Activated T-helper 1 cell treated with anti-CD3 and anti-CD28 coated beads, Interleukin-2, amount 50 U/mL, for 16 hours (primary cell): ENCODE measurements at places on chromosomes 1 and 21.

- no peak for DNase-seq
These were observed 20.7 kb downstream of the IL10RB start for GRCh38 chr21:33286600-33287456.

- DNase-seq: no peak
These were observed 7.0 kb upstream of the LPAR3 start for GRCh38 chr1:84899969-84900368.

DNA sequence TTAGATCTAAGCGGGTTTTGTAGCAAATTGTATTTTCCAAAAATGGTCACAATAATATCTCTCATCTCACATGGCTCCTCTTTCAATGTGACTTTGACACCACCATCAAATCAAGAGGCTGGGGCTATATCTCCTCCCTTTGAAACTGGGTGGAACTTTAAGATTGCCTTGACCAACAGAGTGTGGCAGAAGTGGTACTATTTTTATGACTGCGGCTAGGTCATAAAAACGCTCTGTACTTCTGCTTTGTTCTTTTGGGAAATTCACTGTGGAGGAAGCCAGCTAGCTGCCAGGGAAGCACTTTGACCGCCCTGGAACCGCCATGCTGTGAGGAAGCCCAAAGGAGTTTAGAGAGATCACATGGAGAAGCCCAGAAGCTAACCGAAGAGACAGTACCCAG, 50.7 kb upstream of the ACOT11 start:
- DNase-seq: no peak

GRCh38 chr1:167805041-167805556, 83.3 kb downstream of the MPZL1 start:
- no peak for DNase-seq

GRCh38 chr1:245853291-245853690, 653.8 kb downstream of the SMYD3 start:
- no peak for DNase-seq

- DNase-seq: no peak
These were observed 1.4 kb upstream of the GSTM4 start for GRCh38 chr1:109654519-109654918.

DNA sequence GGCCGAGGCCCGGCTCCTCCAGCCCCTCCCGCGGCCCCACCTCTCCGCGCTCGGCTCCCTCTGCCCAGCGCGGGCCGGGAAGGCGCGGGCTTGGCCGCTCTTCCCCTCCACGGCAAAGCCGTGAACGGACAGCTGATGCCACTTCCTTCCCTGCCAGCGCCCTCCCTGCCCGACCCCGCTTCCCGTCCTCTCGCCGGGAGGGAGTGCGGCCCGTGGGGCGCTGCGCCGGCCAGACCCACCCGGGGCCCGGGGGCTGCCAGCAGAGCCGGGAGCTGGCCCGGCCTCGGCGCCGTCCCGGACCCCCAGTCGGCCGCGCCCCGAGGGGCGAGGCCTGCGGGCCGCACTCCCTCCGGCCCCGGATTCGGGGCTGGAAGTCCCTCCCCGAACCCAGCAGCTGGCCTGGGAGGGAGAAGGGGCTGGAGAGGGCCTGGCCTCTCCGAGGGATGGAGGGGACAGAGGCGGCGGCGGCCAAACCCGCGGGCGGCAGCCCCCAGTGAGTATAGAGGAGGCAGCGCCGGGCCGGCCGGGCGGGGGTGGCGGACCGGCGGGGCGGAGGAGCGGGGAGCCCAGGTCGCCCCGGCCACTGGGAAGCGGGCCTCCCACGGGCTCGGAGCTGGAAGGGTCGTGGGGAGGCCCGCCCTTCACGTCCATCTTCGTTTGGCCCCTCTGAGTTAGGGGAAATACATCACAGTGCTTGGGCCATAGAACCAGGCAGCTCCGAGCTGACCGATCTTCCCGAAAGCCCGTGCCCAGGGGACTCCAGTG, at the start of gene KIAA1614:
Gene KIAA1614, plus strand, starts transcription at position 97 of the 765 bp plus-strand sequence. Its CDS starts 347 bp downstream, at position 444.
- no peak for DNase-seq

GRCh38 chr1:235468004-235468403, 36.2 kb downstream of the B3GALNT2 start:
- no peak for DNase-seq

- DNase-seq: no peak
These were observed 14.8 kb upstream of the SLC27A3 start for GRCh38 chr1:153760440-153760839.

- DNase-seq: no peak
These were observed 8.1 kb upstream of the POFUT2 start for GRCh38 chr21:45295576-45296365.

DNA sequence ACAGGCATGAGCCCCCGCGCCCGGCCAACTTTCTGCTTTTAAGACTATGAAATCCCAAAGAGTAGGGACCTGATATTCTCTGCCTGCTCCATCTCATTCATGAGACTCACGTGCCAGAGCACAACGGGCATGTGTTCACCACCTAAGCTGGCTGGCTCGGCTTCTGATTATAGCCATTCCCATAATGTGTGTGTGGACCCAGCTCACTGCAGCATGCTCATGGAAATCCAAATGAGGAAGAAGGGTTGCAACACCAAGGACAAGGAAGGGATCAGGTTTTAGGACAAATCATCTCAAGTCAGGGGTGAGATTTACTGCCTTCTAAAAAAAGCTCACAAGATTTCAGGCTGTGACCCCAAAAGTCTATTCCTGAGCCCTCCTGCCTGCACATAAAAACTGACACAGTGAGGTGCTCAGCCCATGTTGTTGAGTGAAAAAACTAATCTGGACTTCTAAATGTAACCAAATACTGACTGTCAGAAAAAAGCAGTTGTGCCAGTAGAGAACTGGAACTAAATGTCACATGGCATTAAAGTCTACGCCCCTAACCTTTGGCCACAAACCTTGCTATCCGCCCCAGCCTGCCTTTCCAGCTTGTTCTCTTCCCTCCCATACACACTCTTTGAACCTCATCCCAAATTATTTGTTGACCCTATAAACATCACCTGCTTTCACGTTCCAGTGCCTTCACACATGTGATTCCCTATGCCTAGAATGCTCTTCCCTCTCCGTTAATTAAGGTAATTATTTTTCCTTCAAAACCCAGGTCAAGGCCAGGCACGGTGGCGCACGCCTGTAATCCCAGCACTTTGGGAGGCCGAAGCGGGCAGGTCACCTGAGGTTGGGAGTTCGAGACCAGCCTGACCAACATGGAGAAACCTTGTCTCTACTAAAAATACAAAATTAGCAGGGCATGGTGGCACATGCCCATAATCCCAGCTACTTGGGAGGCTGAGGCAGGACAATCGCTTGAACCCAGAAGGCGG, 9.1 kb upstream of the COA7 start:
- no peak for DNase-seq

DNA sequence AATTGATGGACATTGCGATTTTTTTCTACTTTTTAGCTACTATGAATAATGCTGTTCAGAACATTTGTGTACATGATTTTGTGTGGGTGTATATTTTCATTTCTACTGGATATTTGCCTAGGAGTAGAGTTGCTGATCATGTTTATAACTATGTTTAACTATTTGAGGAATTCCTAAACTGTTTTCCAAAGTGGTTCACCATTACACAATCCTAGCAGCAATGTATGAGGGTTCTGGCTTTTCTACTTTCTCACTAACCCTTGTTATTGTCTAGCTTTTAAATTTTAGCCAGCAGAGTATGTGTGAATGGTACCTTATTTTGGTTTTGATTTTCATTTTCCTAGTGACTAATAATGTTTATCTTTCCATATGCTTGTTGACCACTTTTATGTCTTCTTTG, 86.2 kb downstream of the ATG4C start:
- DNase-seq: no peak

DNA sequence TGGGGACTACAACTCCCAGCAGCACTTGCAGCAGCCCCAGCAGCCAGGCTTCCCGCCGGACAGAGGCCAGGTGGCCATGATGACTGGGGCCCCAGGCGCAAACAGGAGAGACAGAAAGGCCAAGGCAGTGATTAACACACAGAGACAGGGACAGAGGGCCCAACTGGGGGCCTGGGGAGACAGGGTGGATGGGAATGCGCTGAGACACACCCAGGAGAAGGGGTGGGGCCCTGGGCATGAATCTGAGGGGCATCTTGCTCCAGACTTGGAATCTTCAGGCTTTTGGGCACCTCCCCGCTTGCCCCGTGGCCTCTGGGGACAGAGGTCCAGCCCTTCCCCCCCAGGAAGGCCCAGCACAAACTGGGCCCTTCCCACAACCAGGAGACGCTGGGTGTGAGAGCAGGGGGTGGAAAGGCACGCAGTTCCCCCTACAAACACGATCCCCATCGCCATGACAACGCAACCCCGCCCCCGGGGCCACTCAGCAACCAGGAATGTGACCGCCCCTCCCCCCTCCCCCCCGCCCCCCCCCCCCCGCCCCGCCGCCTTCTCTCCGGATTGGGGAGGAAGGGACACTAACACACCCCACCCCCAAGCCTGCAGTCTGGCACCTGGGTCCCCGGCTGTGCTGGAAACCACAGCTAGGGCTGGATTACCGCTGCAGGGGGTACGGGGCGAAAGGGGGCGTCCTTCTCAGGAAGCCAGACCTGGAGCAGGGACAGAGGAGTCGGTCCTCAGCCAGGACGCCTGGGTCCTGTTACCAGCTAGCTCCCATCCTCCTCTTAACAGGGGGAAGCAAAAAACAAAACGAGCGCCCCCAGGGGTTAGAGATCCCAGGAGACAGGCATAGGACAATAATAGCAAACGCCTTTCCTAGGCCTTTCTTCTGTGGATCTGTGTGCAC, 4.5 kb downstream of the HDGF start:
- DNase-seq: no peak

GRCh38 chr1:5617546-5617945, 374.7 kb downstream of the NPHP4 start:
- no peak for DNase-seq

- no peak for DNase-seq
These were observed 111.9 kb downstream of the CACHD1 start for GRCh38 chr1:64581843-64582185.

DNA sequence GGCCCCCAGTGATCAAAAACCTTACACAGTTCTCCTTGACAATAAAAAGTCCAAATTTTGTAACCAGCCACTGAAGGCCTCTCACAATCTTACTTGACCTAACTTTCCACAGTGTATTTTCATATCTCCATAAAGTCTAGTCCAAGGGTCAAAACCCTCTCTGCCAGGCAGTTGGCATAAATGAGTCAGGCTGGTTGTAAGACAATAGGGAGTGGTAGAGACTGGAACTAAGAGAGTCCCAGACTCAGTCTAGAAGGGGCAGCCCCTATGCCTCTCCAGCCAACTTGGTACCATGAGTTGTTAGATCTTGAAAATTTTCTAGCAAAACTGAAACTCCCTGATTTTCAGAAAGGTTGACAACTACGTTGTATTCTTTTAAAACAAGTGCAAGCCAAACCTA, 21.0 kb downstream of the KIF21B start:
- no peak for DNase-seq

DNA sequence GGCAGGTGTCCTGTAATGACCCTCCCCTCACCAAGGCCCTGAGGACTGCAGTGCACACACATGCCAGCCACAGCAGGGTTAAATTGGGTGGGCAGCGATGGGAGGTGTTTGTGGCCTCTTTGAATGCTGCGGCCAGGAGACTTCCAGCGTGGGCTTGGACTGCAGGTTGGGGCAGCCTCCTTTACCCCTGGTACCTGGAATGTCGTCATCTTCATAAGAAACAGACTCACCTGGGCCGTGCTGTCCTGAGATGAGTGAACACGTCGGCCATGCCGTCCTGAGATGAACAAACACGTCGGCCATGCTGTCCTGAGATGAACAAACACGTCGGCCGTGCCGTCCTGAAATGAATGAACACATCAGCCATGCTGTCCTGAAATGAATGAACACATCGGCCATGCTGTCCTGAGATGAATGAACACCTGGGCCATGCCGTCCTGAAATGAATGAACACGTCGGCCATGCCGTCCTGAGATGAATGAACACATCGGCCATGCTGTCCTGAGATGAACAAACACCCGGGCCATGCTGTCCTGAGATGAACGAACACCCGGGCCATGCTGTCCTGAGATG, 50.1 kb upstream of the COL6A1 start:
- DNase-seq: no peak

GRCh38 chr21:35829067-35829466, 231.3 kb downstream of the SETD4 start:
- no peak for DNase-seq

- no peak for DNase-seq
These were observed 11.4 kb upstream of the LRRC3 start for GRCh38 chr21:44443891-44444285.

DNA sequence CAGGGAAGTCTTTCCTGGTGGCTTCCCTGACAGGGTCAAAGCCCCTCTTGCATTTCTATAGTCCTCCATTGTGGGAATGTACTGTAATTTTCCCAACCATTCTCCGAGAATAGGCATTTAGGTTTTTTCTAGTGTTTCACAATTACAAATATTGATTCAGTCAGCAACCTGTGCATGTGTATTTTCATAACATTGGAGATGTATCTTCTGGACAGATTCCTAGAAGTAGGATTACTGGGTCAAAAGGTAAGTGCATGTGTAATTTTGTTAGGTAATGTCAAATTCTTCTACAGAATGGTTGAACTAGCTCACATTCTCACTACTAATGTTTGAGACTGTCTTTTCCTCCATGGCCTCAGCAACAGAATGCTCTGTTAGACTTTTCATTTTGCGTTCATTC, 8.3 kb upstream of the PLA2G2A start:
- no peak for DNase-seq

GRCh38 chr1:173504268-173504667, 27.1 kb downstream of the PRDX6 start:
- DNase-seq: no peak

GRCh38 chr1:221878134-221878533, 136.2 kb upstream of the DUSP10 start:
- no peak for DNase-seq

DNA sequence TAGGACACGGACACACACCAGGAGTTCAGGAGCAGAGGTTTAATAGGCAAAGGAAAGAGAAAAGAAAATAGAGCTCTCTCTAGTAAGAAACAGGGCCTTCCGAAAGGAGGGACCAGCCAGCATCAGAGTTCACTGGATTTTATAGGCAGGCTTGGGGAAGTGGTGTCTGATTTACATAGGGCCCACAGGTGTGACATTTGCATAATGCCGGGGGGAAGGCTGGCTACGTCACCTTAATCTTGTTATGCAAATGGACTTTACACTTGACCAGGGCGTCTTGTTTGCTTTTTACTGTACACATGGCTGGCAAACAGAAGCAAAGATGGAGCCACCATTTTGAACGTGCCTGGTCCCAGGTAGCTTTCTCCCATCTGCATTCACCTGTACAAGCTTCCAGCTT, at the start of gene OR14A16:
Gene OR14A16, minus strand, starts transcription at position 97 of the 400 bp plus-strand sequence. CDS start 8,390 bp downstream, outside the sequence.
- DNase-seq: no peak

DNA sequence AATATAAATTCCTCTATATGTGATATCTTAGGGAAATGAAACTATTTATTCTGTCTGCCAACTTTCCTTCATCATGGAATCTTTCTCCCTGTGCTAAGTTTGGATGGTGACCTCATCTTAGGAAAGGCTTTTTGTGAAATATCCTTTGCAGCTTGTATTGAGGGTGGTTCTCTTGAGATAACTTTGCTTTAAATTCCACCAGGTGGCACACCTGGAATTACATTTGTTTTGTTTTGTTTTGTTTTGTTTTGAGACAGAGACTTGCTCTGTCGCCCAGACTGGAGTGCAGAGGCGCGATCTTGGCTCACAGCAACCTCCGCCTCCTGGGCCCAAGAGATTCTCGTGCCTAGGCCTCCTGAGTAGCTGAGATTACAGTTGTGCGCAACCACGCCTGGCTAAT, 7.6 kb upstream of the CD1A start:
- no peak for DNase-seq
